Stimulated activated CD4-positive, alpha-beta T cell treated with anti-CD3 and anti-CD28 coated beads, Interleukin-12 subunit alpha, Interleukin-12 subunit beta, amount 100 ng/mL, for 24 hours (primary cell): ENCODE measurements at places on chromosomes 4 and X.

GRCh38 chr4:57132743-57133137 is 22.6 kb upstream of the IGFBP7 start:
- no peak for DNase-seq

DNA sequence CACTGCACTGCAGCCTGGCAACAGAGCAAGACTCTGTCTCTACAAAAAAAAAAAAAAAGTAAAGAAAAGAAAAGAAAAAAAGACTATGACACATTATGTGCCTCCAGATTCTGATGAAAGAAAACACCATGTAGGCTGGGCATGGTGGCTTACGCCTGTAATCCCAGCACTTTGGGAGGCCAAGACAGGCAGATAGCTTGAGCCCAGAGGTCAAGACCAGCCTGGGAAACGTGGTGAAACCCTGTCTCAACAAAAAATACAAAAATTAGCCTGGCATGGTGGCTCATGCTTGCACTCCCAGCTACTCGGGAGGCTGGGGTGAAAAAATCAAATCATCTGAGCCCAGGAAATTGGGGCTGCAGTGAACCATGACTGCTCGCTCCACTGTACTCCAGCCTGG is 19.4 kb downstream of the THOC2 start:
- no peak for DNase-seq

- DNase-seq: no peak
These were observed 29.5 kb upstream of the IRF2 start for GRCh38 chr4:184503869-184504300.

GRCh38 chrX:65837875-65838549 is 170.6 kb downstream of the MSN start:
- no peak for DNase-seq

DNA sequence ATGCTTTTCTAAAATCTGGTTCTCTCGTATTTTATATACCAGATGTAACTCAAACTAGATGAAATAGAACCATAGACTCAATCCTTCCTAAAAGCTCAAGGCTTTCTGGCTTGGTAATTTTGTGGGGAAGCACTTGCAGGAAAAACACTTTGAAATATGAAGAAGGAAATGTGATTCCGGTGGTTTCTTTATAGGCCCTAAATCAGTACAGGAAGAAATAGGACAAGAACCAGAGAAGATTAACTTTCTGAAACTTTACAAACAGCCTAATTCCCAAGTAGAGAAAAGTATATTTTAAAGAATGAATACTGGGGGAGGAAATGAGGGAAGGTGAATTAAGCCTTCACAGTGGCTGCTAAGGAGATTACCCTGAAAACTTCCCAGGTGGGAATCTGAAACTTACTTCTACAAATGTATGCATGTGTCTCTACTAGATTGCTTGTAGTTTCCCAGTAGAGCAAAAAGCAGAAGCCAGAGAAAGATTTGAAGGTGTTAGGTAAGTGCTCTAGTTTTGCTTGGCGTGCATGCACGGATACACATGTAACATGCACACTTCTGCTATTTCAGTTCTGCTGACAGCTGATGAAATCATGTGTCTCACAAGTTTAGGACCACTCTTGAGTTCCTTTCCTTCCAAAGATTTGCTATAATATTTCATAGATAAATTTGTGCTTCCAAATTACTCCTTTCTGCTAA is 92.1 kb downstream of the AFF1 start:
- DNase-seq: no peak

DNA sequence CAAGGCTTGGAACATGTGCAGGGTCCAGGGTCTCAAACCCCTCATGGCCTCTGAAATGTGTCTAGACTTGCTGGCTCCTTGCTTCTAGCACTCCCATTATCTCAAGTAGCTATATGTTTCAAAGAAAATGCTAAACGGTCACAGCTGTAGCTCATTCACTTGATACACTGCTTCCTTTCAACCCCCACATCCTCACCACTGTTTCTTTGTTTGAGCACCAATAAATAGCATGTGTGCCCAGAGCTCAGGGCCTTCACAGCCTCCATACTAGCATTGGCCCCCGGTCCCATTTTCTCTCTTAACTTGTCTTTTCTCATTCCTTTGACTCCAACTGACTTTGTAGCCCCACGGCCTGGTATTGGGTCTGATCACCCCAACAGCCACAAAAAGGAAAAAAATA is 801.8 kb downstream of the STIM2 start:
- DNase-seq: no peak

- DNase-seq: no peak
These were observed 53.7 kb downstream of the DCTD start for GRCh38 chr4:182863501-182863900.

- no peak for DNase-seq
These were observed 10.3 kb downstream of the MPP1 start for GRCh38 chrX:154795016-154795415.

DNA sequence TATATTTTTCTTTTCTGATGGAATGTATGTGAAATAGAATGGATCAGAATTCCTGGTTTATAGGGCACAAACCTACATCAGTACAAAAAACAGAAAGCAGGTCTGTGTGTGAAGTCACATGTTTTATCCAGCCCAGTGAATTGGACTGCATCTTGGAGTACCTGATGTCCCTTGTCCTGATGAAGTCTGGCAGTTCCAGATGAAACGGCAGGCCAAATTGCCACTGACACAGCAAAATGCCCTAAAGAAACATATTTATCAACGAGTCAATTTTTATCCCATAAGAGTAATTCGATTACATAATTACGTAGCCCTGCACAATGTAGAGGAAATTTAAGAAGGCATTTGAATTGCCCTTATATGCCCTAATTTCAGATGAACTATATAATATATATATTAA is 37.8 kb upstream of the ATP6AP2 start:
- DNase-seq: no peak

DNA sequence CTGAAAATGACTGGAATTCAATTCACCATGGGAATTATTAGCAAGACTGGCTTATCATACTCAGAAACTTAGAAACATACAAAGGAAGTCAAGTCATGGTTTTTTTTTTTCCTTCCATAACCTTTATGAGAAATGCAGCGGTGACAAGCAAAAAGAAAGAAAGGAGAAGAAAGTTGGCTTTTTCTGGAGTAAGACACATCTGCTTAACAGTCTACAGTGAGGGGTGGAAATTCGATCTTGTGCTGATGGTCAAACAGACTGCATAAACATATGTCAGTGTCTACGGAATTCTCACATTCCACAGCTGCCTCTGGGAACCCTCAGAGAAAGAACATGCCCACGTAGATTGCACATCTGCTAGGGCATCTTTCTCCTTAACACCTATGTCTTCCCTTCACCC is 54.6 kb downstream of the PROM1 start:
- no peak for DNase-seq

GRCh38 chr4:151940926-151941617 is 180.3 kb upstream of the GATB start:
- DNase-seq: no peak
